Fibroblast of skin of right biceps (primary cell): ENCODE measurements at places on chromosomes 5 and 9.

DNA sequence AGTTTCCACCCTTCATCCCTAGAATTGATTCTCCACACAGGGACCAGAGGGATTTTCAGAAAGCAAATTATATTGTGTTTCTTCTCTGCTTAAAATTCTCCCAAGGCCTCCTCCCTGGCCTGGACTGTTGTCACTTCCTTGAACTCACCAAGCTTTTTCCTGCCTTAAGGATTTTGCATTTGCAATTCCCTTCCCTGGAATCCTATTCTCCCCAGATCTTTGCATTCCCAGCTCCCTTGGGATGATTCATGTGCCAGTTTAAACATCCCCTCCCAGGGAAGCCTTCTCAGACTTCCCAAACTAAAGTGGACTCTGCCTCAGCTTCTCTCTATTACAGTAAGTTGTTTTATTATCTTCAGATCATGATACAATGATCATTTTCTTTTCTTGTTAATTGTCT lies 35.2 kb upstream of the PDE8B start:
- peak; percentile 40 for DNase-seq

- no peak for DNase-seq
These were observed 17.8 kb upstream of the B4GALT1 start for GRCh38 chr9:33184963-33185362.

GRCh38 chr5:130955041-130955440 lies 210.0 kb downstream of the HINT1 start:
- DNase-seq = peak; percentile 20

DNA sequence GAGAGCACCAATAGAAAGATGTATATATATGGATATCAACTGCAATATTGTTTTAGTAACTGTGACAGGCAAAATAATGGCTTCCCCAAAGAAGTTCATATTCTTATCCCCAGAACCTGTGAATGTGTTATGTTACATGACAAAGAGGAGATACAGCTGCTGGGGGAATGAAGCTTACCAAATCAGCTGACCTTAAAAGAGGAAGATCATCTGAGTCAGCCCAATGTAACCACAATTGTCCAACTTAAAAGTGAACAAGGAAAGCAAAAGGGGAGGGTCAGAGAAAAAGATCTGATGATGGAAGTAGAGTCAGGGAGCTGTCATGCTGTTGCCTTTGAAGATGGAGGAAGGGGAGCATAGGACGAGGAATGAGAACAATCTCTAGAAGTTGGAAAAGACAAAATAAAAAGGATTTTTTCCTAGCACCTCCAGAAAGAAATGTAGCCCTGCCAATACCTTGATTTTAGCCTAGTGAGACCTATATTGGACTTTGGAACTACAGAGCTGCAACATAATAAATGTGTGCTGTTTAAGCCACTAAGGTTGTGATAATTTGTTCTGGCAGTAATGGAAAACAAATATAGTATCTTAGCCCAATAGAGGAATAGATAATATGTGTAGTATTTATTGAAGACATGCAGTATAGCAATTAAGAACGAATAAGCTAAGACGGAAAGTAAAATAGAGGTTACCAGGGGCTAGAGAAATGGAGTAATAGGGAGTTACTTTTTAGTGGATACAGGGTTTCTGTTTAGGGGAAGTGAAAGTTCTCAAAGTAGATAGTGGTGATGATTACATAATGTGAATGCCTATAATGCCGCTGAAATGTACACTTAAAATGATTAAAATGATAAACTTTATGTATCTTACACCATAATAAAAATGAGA lies 115.9 kb downstream of the PIK3R1 start:
- DNase-seq = peak; percentile 49

DNA sequence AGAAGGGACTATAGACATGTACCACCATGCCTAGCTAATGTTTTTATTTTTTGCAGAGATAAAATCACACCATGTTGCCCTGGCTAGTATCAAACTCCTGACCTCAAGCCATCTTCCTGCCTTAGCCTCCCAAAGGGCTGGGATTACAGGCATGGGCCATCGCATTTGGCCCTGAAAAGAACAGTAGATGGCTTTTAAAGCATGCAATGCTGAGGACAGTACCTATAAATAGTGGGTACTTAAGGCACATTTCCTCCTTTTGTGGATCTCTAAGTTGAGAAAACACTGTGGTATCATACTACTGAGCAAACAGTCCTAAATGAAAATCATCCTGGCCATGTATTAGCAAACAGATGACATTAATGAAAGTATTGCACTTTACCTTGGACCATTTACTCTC lies 119.4 kb downstream of the TTC39B start:
- no peak for DNase-seq

DNA sequence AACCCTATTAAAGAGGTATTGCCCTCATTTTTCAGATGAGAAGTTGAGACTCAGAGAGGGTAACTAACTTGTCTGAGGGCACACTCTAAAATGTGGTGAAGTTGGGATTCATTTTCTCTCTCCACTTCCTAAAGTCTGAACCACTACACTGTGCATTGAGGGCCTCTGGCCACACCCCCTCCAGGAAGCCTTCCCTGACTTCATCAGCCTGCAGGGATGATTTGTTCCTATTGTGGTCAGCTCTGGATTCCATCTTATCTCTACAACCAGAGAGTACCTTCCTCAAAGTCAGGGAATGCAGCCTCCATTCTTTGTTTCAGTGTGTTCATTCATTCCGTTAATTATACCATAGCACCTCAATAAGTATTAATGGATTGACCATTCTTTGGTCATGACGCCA lies 356.0 kb upstream of the PANK3 start:
- DNase-seq = peak; percentile 23

DNA sequence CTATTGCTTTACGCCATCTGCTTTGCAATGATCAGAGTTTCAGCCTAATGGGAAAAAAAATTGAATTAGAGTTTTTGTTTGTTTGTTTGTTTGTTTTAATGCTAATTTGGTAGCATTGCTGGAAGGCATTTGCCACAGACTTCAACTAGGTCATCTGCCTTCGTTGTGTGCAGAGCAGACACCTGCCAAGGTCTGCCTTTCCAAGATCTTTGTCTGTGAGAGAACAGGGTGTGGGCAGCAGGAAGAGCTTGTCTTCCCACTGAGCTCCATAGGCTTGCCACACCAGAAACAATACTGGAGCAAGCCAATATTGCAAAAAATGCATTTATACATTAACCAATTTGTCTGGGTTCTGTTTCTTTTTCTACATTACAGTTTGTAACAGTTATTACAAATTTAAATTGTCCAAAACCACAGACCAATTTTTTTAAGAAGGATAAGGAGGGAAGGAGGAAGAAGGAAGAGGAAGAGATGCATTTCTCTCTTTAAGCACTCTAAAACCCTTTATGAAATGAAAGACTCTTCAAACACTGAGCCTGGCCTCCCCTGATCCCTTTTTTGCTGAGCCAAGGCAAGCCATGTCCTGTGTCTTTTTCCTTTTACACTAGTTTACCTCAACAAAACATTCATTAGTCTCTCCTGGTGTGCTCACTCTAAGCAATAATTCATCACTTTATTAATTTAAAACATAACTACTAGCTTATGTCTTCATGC lies 210.5 kb downstream of the SNX18 start:
- no peak for DNase-seq

DNA sequence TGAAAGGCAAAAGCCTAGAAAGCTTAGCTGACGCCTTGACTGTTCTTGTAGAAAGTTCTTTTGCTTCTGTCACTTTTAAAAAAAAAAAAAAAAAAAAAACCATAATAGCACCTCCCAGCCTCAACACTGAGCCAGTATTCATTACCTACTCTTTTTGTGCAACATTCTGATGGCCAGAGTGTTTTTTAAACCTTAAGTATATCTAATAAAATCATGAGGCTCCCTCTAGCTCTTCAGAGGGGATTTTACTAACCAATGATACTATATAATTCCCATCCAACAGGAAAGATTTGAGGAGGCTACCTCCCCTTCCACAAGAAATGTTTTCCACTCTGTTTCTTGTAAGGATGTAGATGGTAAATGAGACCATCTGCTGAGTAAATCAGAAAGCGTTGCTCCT lies 3.9 kb downstream of the BNC2 start:
- DNase-seq = peak; percentile 33

- no peak for DNase-seq
These were observed 127.6 kb upstream of the SLC1A3 start for GRCh38 chr5:36478646-36479317.

DNA sequence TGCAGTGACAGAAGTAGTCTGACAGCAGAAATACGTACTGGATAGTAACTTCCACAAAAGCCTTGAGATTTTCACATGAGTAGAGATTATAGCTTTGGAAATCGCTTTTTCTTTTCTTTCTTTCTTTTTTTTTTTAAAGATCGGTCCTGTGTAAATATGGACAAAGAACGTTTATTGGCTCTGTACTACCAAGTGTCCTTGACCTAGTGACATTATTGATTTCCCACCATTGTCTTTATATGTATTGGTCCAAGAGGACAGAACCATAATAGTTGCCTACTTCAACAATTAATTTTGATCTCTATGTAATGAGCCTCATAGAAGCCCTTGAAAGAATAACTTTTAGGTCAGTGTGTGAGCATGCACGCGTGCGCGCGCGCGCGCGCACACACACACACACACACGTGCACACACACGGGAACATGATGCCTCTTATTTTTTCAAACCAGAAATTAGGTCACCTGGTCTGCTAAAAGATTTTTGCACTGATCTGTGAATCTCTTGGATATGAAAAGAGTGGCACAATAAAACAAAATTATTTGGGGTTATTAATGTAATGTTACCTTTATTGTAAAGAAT lies 516.8 kb downstream of the PSAT1 start:
- no peak for DNase-seq

- DNase-seq = no peak
These were observed 265.8 kb upstream of the CLINT1 start for GRCh38 chr5:158124606-158125316.

GRCh38 chr5:124238350-124238749 lies 508.1 kb downstream of the ZNF608 start:
- DNase-seq = no peak

DNA sequence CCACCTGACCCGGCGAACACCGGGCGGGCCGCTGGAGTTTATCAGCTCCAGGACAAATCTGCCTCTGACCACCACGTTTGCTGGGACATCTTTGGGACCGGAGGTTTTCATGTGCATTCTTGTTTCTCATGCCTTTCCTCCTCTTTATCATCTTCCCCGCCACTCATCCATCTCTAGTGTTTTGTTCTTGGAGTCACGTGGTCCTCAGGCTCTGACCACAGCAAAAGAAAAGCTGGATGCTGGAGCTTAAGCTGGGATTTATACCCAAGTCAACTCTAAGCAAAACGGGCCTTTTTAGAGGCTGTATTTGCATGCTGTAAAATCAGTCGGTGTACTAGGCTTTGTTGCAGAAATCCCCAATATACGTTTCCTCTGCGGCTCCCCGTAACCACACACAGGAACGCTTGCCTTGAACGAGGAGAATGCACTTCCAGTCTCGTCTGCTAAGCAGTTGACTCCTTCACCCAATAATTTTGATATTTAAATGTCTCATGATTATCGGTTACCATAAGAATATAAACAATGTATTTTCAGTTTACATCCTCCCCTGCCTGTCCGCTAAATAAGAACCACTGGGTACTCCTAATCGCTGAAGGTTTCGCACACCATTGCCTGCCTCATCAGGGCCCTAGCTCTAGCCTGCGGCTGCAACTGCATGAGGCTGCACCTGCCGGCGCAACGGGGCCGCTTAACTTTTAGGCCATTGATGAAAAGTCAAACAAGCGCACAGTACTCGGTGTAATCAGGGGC lies 560 bp upstream of the NDUFS6 start:
- peak; percentile 15 for DNase-seq

- DNase-seq = no peak
These were observed 9.6 kb downstream of the ZNF608 start for GRCh38 chr5:124736805-124737188.

DNA sequence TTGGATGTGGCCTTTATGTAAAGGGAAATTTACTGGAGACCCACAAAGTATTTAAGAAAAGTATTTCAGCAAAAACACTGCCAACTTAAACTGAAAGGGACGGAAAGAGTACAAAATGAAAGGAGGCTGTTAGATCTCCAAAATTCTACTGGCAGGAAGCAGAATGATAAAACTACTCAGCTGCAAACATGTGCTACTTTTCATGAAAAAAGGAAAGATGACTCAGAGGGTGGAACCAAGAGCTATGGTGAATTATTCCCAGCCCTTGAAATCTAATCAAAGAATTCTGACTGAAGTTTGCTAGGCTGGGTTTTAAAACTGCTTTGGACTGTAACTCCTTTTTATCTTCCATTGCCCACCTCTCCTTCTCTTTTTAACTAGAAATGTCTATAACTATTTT lies 58.6 kb upstream of the ZBED3 start:
- peak; percentile 64 for DNase-seq

GRCh38 chr5:132294728-132295504 lies 722 bp downstream of the SLC22A4 start:
- peak; percentile 89 for DNase-seq

- no peak for DNase-seq
These were observed 93.7 kb downstream of the OR2K2 start for GRCh38 chr9:111236332-111236731.

DNA sequence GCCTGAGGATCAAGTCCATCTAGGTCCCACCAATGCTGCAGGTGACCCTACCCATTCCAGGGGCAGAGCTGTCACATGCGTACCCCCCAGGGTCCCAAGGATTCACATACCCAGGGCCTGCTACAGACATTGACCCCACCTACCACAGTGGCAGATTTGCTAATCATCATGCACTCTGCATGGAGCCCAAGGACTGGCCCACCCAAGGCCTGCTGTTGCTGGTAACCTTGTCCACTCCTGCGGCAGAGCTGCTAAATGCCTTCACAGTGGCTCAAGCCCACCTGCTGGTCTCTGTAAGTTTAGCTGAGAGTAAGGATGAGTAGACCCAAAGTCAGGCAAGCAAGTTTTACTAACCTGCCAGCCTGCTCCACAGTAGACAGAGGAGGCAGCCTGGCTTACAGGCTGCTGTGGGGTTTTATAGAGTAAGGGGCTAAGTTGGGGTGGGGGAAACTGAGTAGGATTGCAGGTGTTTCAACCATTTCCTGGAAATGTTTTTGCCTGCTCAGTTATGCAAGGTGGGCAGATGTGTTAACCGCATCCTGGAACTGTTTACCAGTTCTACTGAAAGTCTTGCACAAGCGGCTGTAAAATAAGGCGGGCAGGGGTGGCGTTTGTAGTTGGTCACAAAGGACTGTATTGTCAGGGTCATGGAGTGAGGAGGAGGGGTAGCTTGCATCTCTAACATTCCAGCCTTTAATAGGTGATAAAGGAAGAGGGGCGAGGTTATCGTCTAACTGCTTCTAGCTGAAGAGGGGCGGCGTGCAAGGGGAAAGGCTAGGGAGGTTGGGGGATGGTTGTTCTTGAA lies 2163.5 kb upstream of the WWC1 start:
- DNase-seq = no peak

- no peak for DNase-seq
These were observed 37.9 kb downstream of the ARPC5L start for GRCh38 chr9:124899845-124900244.

GRCh38 chr5:54719384-54720283 lies 202.1 kb downstream of the SNX18 start:
- DNase-seq = peak; percentile 95

- peak; percentile 24 for DNase-seq
These were observed 36.5 kb upstream of the TENT4A start for GRCh38 chr5:6676702-6677101.

- DNase-seq = peak; percentile 30
These were observed 1.2 kb downstream of the JMY start for GRCh38 chr5:79236970-79237739.

DNA sequence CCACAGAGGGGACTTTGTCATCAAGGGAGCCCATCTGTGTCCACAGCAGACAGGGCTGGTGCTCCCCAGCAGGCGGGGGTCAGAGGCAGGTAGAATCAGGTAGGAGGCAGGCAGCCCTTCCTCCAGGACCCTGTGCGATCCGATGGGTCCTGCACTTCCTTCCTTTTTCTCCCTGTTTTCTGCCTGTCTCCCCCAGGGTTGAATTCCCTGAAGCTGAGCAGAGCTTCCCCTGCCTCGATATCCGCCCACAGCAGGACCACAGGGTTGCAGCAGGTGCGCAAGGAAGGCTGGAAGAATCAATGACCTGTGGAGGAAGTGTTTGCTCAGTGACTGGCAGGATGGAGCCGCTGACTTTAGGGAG lies 69.2 kb downstream of the MRPL36 start:
- no peak for DNase-seq
